ENCODE measurements at places on chromosomes 4 and X. TPM values are rescaled to one million over a fixed set of nuclear protein-coding genes. Genes with fewer than 3 reads are reported as not detected.

- no peak for DNase-seq
Observed at GRCh38 chrX:150697641-150698040, 4.4 kb downstream of the MTMR1 start.

GRCh38 chr4:187552781-187553180 is 442.8 kb upstream of the ZFP42 start:
- DNase-seq: no peak

DNA sequence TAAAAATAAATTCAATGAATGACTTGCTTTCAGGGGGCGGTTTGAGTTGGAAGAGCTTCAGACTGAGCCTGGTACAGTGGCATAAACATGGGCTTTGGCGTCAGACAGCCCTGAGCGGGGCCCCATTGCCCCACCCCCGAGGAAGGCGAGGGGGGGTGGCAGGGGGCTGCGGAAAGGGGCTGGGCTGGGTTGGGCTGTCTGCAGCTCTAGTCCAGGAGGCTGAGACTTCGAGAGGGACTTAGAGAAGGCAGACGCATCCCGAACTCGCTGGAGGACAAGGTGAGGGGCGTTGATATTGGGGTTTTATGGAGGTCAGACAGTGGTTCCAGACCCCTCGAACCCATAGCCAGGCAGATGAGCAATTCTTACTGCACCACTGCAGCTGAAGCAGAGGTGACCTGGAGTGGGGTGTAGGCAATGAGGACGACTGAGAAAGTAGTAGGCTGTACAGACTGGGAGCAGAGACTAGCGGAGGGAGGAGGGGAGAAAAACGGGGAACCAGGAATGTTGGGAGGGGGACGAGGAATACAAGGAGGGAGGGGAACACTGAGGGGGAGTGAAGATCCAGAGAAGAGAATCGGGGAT is at the start of gene MAGED2:
MAGED2 (plus strand) TSS at position 222 of the 585 bp plus-strand sequence. CDS start 1,587 bp downstream, outside the sequence.
- peak; percentile 51 for DNase-seq

DNA sequence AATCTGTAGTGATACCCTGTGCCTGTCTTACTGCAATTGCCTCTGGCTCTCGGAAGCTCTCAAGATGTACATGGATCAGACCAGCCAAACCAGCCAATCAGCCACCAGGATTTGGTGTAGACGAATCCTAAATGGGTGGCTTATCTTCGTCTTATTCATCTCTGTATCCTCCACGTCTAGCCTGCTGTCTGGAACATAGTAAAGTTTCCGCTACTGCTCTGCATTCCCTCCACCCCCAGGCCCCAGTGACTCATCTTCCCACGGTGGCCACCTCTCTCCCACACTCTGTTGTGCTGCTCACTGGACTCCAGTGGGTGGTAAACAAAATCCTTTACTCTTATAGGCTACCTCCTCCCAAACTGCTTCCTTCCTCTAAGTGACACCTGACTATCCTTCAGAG is 37.8 kb downstream of the SEPTIN6 start:
- no peak for DNase-seq

DNA sequence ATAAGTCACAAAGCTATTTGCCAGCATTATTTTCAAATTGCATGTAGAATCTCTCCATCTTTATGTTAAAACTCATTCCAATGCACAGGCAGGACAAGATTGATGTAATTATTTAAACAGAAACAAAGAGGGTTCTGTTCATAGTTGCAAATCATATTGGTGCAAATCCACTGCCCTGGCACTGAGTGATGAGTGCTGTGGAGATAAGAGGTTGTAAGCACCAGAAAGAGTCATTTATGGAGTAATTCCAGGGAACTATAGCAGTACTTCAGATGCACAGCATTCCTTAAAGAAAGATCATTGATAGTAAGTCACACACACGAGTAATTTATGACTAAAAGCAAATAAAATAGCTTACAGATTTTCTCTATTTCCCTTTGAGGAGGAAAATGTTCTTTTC is 337.7 kb upstream of the CTSO start:
- DNase-seq: no peak

DNA sequence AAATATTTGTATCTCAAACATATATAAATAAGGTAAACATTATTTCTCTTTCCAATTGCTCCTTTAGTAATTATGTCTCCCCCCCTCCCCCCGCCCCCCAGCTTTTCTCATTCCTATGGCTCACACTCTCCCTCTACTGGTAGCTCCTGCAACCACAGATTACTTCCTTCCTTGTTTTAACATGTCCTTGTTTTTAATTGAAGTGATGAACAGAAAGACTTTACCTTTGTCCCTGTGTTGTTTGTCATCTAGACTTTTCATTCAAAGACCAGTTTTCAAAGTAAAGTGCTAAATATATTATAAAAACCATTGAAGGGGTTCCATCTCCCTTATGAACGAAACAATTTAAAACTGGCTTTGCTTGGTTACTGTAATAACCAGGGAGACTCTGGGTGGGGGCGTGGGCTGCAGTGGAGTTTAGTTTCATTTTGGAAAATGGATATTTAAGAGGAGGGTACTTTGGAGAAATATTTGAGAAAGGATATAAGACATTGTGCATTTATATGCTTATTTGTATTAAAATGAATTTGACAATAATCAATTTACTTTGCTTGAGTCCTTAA is 352.9 kb downstream of the RAPGEF2 start:
- no peak for DNase-seq

- DNase-seq: no peak
Observed at GRCh38 chr4:6710282-6710681, 617 bp upstream of the MRFAP1L1 start.

DNA sequence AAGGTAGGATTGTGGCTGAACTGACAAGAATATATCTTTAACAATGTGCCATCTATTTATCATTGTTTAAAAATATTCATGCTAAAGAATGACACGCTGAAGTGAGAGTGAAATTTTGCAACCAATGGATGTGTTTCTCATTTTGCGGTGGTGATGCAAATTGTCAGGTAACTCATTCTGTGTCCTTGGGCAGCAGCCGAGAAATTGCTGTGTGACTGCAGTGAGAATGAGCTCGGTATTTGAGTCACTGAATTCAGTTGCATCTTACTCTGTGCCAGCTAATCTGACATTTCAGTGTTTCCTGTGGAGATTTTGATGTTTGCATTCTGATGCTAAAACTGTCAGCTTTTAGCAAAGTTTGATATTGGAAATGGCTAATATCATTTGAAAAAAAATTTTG is 28.1 kb downstream of the MCUB start:
- DNase-seq: no peak

DNA sequence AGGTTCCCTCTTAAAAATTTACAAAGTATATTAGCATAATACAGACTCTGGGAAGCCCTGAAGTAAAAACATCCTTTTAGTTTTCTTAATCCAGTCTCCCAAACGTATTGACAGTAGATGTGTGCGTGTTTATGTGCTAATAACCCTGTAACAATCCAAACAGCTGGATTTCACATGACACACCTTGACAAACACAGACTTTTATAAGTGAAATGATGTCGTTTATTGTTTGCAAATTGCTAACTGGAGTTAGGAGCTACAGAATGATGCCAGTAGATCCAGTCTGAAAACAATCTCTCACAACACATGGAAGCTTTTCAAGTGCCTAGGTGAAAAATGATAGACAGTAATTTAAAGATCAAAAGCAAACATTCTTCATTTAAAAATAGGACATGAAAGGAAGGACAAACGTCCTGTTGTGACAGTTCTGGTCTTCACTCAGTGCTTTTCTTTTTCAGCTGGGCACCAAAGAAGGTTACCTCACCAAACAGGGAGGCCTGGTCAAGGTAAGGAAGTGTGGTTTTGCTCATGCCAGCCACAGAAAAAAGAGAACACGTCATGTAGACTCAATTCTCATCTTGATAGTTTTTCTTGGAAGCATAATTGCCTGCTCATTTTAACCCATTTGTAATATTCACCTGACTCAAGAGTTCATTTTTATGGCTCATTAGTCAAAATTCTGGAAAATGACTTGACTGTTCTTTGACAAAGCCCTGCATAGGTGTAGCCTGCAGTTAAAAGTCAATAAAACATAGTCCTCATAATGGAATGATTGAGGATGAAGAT is 32.9 kb downstream of the LAMTOR3 start:
- no peak for DNase-seq

DNA sequence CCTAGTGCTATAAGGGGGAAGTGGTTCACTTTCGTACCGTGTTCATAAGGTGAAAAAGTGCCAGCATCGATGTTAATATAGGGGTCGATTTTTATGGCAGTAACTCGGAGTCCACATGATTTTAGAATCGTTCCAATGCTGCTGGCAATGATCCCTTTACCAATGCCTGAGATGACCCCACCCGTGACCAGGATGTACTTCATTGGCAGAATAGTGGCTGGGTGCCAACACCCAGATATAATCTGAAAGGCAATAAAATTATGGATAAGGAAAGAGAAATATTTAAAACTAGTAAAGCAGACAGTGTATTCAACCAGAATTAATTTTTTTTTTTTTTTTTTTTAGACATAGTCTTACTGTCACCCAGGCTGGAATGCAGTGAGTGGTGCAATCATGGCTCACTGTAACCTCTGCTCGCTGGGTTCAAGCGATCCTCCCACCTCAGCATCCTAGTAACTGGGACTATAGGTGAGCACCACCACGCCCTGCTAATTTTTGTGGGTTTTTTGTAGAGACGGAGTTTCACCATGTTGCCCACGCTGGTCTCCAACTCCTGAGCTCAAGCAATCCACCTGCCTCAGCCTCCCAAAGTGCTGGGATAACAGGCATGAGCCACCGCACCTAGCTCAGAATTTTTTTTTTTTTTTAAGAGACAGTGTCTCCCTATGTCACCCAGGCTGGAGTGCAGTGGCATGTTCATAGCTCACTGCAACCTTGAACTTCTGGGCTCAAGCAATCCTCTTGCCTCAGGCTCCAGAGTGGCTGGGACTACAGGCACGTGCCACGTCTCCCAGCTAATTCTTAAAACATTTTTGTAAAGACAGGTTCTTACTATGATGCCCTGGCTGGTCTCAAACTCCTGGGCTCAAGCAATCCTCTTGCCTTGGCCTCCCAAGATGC is 9.5 kb downstream of the CTPS2 start:
- no peak for DNase-seq

DNA sequence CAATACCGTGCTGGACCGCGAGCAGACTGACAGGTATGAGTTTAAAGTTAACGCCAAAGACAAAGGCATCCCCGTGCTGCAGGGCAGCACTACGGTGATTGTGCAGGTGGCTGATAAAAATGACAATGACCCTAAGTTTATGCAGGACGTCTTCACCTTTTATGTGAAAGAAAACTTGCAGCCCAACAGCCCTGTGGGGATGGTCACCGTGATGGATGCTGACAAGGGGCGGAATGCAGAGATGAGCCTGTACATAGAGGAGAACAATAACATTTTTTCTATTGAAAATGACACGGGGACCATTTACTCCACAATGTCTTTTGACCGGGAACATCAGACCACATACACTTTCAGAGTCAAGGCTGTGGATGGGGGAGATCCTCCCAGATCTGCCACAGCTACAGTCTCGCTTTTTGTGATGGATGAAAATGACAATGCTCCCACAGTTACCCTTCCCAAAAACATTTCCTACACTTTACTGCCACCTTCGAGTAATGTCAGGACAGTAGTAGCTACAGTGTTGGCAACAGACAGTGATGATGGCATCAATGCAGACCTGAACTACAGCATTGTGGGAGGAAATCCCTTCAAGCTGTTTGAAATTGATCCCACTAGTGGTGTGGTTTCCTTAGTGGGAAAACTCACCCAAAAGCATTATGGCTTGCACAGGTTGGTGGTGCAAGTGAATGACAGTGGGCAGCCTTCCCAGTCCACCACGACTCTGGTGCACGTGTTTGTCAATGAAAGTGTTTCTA is 3.2 kb downstream of the PCDH7 start:
- no peak for DNase-seq

DNA sequence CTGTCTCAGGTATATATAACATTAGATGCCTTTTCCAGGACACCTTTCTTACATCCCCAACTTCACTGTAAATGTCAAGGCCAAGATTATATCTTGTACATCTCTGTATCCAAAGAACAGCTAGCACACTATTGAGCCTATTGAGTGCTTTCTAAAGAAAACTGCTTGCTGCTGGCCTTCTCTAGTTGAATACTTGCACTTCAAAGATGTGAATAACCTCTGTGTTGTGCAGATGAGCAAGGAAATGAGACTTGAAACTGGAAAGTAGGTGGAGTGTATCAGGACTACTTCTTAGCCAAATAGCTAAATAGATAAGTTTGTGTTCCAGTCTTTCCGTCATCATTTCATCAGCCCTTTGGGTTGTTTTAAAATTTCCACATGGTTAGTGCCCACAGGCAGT is 704.4 kb upstream of the AMOT start:
- no peak for DNase-seq

DNA sequence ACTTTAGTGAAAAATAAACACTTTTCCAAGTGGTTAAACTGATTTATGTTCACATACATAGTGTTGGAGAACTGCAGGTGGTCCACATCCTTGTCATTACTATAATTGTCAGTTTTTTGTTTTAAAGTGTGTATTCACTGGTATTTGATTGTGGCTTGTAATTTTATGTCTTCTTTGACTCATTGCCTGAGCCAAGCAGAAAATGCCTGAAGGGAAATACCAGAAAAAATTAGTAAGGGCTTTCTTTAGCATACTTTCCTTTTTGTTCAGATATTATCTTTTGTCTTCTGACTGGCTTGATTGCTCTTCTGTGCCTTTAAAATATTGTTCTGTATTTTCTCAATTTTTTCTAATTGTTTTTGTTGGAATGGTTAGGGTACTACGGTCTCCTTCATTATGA is 981.3 kb downstream of the C4orf33 start:
- no peak for DNase-seq

- no peak for DNase-seq
Observed at GRCh38 chr4:78876568-78877320, 62.5 kb downstream of the PAQR3 start.

- DNase-seq: no peak
Observed at GRCh38 chrX:7109838-7110793, 37.4 kb upstream of the STS start.

Gene WNK3
- 10.0 TPM for total RNA-seq

Gene RS1
- total RNA-seq: not detected

Gene SLC9B1
- 1.8 TPM for total RNA-seq

Gene STK26
- 21.3 TPM for total RNA-seq

Gene ATP11C
- 36.3 TPM for total RNA-seq

Gene TCEAL6
- total RNA-seq: 1.4 TPM

Gene LRIT3
- total RNA-seq: 0.65 TPM

Gene NXF2
- not detected for total RNA-seq

Gene CLDN2
- total RNA-seq: not detected

Gene MAGEA9B
- total RNA-seq: not detected

Gene TNIP2
- 41.0 TPM for total RNA-seq

Gene KLHL4
- total RNA-seq: 0.49 TPM
